Camera-type eye (tissue), 1 donor: ENCODE measurements at places on chromosomes 11 and 22. TPM values are rescaled to one million over a fixed set of nuclear protein-coding genes. Genes with fewer than 3 reads are reported as not detected.

The GAL3ST3 gene
- total RNA-seq, result 8.4 TPM

The APOL4 gene
- 12.1 TPM for total RNA-seq

The PYGM gene
- 24.2 TPM for total RNA-seq

The DEPDC7 gene
- 4.1 TPM for total RNA-seq

The GRM5 gene
- 13.1 TPM for total RNA-seq

The SLC1A2 gene
- 101 TPM for total RNA-seq

The DRD4 gene
- total RNA-seq, result 1.2 TPM

The KCNK7 gene
- 0.99 TPM for total RNA-seq

The LRRC4C gene
- total RNA-seq, result 45.4 TPM

The FDX1 gene
- 19.0 TPM for total RNA-seq

The SMTNL1 gene
- total RNA-seq, result 0.88 TPM

The BTG4 gene
- not detected for total RNA-seq

The ANO1 gene
- total RNA-seq, result 10.4 TPM

The LSP1 gene
- total RNA-seq, result 29.1 TPM

The DCDC1 gene
- total RNA-seq, result 34.7 TPM

The DNAJC4 gene
- 22.2 TPM for total RNA-seq

The SHANK2 gene
- 28.9 TPM for total RNA-seq

The APOA5 gene
- total RNA-seq, result not detected

The MMP27 gene
- 1.2 TPM for total RNA-seq

The CENPM gene
- total RNA-seq, result 11.3 TPM

The CRKL gene
- 79.8 TPM for total RNA-seq

The SCGB1C1 gene
- total RNA-seq, result not detected

The CENATAC gene
- 48.5 TPM for total RNA-seq

The C11orf21 gene
- 1.3 TPM for total RNA-seq

The TRPM5 gene
- 0.11 TPM for total RNA-seq

The HMBS gene
- total RNA-seq, result 7.9 TPM

The PGM2L1 gene
- 24.2 TPM for total RNA-seq

The CECR2 gene
- 24.2 TPM for total RNA-seq

The YAP1 gene
- 137 TPM for total RNA-seq

The TUBA8 gene
- total RNA-seq, result 4.9 TPM

The TBX10 gene
- not detected for total RNA-seq

The TMEM109 gene
- 41.1 TPM for total RNA-seq

The LMO2 gene
- total RNA-seq, result 17.5 TPM

The DGCR6 gene
- 7.1 TPM for total RNA-seq

The APOL3 gene
- 11.4 TPM for total RNA-seq

The PIK3C2A gene
- 109 TPM for total RNA-seq

The PLAAT2 gene
- 4.8 TPM for total RNA-seq

The SLC25A45 gene
- total RNA-seq, result 3.5 TPM

The PKNOX2 gene
- total RNA-seq, result 9.7 TPM
